Upper lobe of left lung (tissue), 6 donors: ENCODE measurements at places on chromosomes 3 and 15. TPM values are rescaled to one million over a fixed set of nuclear protein-coding genes. Genes with fewer than 3 reads are reported as not detected.

TMCO5A gene
- total RNA-seq = not detected

TMEM266 gene
- total RNA-seq = not detected

GNAT1 gene
- not detected for total RNA-seq

OR4F6 gene
- not detected for total RNA-seq

CYP11A1 gene
- total RNA-seq = 1.1 TPM

TRIM59 gene
- total RNA-seq = 3.2 TPM

ERICH6 gene
- not detected for total RNA-seq

ANKRD63 gene
- total RNA-seq = 5.2 TPM

TNFAIP8L3 gene
- total RNA-seq = 7.9 TPM

SNX22 gene
- 19.3 TPM for total RNA-seq

GOLGA8T gene
- not detected for total RNA-seq

CNTN6 gene
- 7.9 TPM for total RNA-seq

- DNase-seq = peak; percentile 77
Observed at GRCh38 chr15:74995779-74996765, 709 bp downstream of the SCAMP5 start.

DNA sequence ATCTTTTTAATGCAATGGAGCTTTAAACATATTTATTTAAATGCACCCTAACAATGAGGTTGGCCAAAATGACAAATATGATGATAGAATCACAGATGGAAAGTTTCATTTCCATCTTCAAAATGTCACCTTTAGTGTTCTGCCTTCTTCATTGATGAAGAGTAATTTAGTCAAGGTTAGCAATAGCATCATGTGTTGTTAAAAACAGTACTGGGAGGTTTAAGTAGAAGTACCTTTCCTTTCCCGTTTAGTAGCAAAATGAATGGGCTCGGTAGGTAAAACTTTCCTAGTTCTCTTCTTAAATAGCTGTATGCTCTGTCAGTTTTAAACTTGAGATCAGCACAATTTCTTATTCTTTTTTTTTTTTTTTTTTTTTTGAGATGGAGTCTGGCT lies 35.1 kb downstream of the EIF2AK4 start:
- no peak for DNase-seq

GRCh38 chr3:17733215-17733614 lies 9.2 kb downstream of the TBC1D5 start:
- no peak for DNase-seq

GRCh38 chr3:67437789-67438188 lies 216.6 kb downstream of the SUCLG2 start:
- DNase-seq = no peak

GRCh38 chr3:43183456-43183855 lies 77.6 kb upstream of the POMGNT2 start:
- DNase-seq = no peak

GRCh38 chr3:58161435-58162398 lies 49.1 kb downstream of the DNASE1L3 start:
- DNase-seq = no peak

DNA sequence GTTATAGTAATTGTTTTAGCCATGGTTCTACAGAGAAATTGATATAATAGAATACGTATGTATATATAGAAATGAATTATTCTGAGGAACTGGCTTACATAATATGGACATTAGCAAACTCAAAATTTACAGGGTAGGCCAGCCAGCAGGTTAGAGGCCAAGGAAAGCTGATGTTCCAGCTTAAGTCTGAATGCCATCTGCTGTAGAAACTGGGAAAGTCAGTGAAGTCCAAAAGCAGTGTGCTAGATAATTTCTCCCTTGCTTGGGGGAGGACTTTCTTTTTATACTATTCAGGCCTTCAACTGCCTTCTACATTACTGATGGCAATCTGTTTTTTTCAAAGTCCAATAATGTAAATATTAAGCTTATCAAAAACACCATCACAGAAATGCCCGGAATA lies 1174.7 kb downstream of the ZPLD1 start:
- no peak for DNase-seq

DNA sequence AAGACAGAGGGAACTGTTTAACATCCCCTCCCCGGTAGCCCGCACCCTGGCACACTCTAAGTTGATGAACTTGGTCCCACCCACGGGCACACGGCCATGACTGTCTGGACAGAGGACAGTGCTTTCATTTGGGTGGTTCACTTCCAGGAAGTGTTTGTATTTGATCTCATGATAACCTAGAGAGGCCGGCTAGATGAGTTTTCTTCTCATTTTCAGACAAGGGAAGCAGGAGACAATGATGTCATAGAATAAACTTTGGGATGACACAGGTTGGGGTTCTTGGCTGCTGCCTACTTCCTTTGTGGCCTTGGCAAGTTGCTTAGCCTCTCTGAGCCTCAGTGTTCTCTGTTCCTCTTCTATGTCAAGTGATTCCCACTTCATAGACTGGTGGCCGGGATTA lies 16.1 kb upstream of the LYSMD4 start:
- DNase-seq = peak; percentile 36

DNA sequence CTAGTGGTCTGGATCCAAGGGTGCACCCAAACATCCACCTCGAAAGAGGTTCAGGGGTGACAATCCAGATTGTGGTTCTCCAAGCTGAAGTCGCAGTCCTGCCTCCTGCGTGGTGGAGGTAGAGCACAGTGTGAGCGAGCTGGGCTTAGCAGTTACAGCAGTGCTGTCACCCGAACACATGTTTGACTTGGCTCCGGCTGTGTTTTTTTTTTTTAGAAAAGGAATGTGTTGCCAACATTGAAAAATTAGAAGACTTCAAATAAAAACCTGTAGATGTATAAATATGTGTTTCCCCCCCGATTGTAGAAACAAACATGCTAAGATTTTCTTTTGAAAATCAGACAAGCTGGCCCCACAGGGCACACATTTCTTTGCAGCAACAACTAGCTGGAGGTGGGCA lies 530.8 kb downstream of the SHQ1 start:
- no peak for DNase-seq

- DNase-seq = no peak
Observed at GRCh38 chr3:124282751-124283651, 291.1 kb upstream of the ROPN1 start.

- peak; percentile 86 for DNase-seq
Observed at GRCh38 chr3:195876297-195877064, 31.9 kb downstream of the TNK2 start.

DNA sequence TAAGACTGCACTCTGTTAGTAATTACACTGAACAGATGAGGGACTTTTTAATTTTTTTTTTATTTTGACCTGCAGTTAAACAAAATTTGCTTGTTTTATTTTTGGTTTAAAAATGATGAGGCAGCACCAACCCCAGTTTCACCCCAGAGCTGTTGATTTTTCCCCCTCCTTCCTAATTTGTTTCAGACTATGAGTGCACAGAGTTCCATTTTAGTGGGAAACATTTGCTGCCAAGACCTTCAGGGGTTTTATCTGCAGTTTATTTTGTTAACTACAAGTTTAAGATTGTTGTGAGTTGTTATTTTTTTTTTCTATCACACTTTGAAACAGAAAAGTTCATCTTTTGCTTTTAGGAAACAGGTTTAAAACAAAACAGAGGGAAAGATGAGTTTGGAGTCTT lies 455.9 kb upstream of the NR2F2 start:
- no peak for DNase-seq

GRCh38 chr15:66476535-66476934 lies 21.0 kb downstream of the SNAPC5 start:
- DNase-seq = no peak

DNA sequence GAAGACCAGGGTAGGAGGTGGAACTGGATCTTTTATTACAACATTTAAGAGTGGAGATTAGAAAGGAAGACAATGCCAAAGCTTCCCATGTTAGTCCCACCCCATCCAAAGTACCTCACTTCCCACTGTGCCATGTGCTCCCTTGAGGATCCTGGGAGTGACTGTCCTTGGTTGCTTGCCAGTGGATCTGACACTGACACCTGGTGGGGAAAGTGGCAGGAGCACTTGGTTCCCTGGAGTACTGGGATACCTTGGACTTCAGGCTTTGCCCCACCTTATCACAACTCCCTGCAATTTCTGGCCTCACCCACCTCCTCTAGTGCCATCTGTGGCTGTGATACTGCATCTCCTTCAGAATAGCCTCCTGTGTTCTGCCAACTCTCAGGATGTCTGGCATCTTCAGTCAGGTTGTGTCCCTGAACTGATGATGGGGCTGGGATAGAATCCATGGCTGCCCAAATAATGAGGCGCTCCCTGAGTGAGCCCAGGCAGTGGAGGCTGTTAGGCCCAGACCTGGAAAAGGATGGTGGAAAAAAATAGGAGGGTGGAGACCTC lies 1.3 kb downstream of the ELL3 start:
- no peak for DNase-seq

GRCh38 chr3:45528429-45528828 lies 66.1 kb upstream of the LIMD1 start:
- no peak for DNase-seq

DNA sequence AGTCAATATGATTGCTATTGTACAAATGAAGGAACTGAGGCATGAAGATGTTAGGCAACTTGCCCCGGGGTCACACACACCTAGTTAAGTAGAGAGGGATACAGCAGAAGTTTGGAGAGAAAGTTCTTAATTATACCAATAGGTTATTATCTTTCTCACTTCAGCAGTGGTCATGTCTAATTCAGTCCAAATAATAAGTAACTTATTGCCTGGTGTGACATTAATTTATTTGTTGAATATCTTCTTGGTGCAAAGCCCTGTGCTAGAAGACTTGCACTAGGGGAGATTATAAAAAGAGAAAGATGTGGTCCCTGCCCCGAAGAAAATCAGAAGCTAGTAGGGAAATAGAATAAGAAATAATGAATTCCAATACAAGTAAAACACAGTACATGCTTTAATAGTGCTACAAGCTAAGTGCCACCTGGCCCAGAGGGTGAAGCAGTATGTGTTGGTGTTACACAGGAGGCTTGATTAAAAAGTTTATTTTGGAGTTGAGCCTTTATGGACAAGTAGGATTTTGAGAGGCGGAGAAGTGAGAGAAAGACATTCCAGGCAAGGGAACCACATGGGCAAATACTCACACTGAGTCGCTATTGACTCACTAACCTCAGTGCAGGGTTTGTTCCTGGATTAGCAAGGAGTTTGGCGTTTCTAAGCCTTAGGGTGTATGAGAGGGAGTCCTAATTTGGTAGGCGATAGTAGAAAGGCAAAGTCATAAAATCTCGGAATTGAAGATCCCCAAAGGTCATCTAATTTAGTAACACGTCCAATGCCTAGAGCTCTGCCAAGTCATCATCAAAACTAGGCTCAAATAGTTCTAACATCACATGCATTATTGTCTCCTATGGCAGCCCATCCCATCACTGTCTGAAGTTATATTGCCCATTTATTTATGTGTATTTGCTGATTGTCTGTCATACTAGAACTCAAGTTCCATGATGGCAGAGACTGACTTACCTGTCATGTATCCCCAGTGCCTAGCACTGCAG lies 19.2 kb upstream of the GSK3B start:
- DNase-seq = no peak

DNA sequence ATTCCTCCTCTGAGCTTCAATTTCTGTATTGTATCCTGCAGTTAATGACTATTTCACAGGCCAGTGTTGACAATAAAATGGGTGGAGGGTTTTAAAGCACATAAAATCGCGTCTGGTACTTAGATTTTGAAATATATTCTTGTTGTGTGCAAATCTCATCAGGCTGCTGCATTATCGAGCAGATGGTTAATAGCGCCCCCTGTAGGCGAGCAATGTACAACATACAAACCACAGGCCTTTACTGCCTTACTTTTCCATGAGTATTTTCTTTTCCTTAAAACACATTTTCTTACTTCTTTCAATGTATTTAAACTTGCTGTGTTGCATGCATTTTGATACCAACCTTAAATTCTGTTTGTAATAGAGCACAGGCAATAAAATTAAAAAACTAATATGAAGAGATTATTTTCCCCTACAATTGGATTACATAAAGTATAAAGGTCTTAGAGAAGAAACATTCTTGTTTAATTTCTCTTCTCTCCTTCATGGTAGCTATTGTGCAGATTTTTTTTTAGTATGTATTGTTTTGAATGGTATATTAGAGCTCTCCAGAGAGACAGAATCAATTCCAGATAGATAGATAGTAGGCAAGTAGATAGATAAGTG lies 608.4 kb downstream of the CADM2 start:
- no peak for DNase-seq

DNA sequence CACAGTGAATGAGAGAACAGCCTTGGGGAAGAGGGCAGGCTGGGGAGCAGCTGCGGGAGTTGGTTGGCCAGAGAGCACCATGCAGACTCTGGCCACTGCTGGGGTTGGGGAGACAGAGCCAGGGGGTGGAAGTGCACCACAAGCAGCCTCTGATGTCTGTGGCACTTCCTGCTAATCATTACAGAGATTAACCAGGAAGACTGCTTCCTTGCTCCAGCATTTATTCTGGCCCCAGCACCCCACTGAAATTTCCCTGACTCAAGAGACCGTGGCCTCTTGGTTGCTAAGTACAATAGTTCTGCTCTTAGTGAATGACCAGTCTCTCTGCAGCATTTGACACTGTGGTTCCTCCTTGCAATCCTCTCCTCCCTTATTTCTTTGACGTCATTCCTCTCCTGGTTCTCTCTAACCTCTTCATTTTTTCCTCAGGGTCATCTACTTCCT lies 266.2 kb upstream of the ROPN1 start:
- DNase-seq = no peak

GRCh38 chr3:171113716-171114115 lies 87.2 kb upstream of the SLC2A2 start:
- no peak for DNase-seq

- DNase-seq = no peak
Observed at GRCh38 chr3:137103739-137104138, 146.0 kb downstream of the IL20RB start.

GRCh38 chr3:189806171-189806951 lies 175.2 kb downstream of the TP63 start:
- no peak for DNase-seq

GRCh38 chr3:56297281-56297840 lies 170.9 kb downstream of the ERC2 start:
- no peak for DNase-seq

- DNase-seq = no peak
Observed at GRCh38 chr15:56683908-56684307, 49.4 kb downstream of the ZNF280D start.

DNA sequence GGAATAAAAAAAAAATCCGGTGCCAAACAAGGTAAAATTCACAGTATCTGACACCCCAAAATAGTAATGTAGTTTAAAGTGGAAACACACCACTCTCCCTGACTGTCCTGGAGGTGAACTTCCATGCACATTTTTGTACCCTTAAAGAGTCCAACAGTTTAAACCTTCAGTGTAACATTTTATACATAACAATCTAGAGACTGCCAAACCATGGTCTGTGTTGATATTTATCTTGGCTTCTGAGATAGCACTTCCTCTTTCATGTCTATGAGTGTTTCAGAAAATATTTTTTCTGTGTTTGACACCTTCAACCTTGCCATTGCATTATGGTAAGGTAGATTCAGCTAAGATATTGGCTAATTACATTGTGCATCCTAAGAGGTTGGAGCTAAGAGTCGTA lies 13.9 kb downstream of the TMEM45A start:
- no peak for DNase-seq

GRCh38 chr3:9077029-9077428 lies 113.8 kb upstream of the RAD18 start:
- DNase-seq = no peak

GRCh38 chr3:42229266-42229941 lies 36.6 kb downstream of the CCK start:
- DNase-seq = no peak
